ENCODE measurements at places on chromosomes 2 and 18.

GRCh38 chr2:137133225-137133624 lies 367.9 kb downstream of the THSD7B start:
- DNase-seq = no peak

- no peak for DNase-seq
Observed at GRCh38 chr2:10507106-10507505, 59.0 kb upstream of the ODC1 start.

GRCh38 chr18:22318745-22319407 lies 98.8 kb downstream of the CTAGE1 start:
- no peak for DNase-seq

DNA sequence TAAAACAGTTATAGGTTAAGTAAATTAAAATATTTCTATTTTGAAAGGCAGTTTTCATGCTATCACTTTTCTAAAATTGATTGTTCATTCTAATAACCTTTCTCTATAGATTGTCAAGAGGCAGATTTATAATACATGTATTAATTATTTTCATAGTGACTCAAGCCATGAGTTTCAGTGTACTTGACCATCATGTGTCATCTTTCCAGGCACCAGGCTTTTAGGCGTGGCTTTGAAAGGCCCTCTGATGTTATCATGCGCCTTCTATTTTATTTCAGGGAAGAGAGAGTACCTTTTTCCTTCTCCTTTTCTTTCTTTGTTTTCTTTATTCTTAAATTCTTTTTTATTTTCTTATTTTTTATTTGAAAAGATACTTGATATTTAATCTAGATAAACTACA lies 128.3 kb upstream of the ETAA1 start:
- no peak for DNase-seq

- DNase-seq = no peak
Observed at GRCh38 chr18:10973567-10974203, 175.7 kb downstream of the PIEZO2 start.

DNA sequence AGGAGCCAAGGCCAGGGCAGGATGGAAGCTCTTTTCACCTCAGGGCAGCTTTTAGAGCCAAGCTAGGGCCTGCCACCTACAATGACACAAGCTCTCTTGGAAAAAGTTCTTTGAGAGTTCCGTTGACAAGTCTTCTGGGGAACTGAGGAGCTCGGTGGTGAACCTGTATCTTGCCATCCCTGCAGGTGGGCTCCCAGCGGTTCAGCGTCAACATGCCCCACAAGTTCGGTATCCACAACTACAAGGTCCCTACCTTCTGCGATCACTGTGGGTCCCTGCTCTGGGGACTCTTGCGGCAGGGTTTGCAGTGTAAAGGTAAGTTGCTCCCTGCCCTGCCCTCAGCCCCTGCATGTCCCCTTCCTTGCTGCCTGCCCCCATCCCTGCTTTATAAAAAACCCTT lies 312.8 kb upstream of the EPAS1 start:
- DNase-seq = no peak

GRCh38 chr2:36404754-36405153 lies 49.2 kb downstream of the CRIM1 start:
- DNase-seq = no peak

GRCh38 chr2:67883316-67884087 lies 179.3 kb downstream of the C1D start:
- no peak for DNase-seq

DNA sequence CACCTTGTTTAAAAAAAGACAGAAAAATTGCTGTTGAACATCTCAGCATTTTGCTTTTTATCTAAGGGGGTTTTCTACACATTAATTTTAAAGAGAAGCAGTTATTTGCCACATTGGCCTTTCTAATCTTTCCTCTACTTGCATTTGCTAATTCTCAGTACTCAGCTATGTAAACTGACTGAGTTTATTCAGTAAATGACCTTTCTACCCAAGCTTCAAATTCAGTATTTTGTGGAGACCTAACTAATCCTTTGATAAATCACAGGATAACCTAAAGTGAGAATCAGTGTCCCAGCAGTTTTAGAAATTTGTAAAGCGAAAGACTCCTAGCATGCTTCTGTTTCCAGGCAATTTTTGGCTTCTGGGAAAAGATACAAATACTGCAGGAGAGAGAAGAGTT lies 288.4 kb downstream of the ASXL3 start:
- no peak for DNase-seq

DNA sequence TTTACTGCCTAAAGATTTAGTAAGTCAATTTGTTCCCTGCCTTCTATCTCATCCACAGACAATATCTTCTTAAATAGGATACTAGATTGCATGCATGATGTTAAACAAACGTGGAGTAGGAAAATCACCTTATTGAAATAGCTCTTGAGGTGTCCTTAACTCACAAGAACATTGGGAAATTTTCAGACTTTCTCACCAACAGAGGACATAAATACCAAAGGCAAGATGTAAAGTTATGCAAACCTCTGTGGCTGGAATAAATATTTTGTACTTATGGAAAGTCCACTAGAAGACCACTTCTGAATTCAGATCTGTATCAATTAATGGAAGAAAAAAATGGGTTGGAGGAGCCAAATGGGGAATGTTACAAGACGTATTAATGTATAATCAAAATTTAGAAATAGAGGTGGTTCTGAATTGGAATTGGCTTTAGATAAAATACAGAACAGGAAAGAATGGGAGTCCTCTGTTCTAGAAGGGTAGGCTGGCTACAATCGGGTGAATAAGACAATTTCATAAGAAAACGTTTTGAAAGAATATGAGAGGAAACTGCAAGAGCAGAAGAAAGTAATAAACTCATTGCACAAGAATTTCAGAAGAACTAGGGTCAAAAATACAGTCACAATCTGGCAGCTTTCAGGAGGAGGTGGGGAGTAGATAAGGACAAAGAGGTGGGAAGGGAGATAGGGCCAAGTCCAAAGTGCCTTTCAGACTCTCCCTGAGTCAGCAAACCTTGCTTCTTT lies 69.3 kb upstream of the FN1 start:
- DNase-seq = no peak

GRCh38 chr18:80132180-80132812 lies 23.2 kb downstream of the ADNP2 start:
- no peak for DNase-seq

- no peak for DNase-seq
Observed at GRCh38 chr2:224126003-224126402, 86.9 kb upstream of the SERPINE2 start.

DNA sequence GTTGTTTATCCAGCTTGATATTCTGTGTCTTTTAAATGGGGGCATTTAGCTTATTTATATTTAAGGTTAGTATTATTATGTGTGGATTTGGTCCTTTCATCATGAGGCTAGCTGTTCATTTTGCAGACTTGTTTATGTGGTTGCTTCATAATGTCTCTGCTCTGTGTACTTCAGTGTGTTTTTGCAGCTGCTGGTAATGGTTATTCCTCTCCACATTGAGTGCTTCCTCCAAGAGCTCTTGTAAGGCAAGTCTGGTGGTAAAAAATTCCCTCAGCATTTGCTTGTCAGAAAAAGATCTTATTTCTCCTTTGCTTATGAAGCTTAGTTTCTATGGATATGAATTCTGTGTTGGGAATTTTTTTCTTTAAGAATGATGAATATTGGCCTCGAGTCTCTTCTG lies 47.8 kb upstream of the NT5C1B start:
- DNase-seq = no peak

DNA sequence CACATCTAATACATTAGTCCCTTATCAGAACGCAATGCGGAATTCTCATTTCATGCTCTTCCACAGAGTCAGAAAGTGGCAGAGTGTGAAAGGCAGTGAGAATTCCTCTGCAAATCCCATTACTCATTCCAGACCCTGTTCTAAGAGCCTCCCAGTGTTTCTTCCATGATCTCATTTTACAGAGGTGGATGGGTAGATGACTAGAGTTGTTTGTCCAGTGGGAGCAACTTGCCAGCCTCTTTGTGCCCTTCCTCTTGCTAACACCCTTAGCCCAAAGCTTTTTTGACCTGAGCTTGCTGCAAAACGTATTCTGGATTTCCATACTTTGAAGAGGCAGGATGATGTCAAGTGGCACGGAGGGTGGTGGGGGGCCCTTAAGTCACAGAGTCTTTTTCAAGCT lies 467.7 kb upstream of the RGPD4 start:
- no peak for DNase-seq

GRCh38 chr2:171479154-171479814 lies 43.0 kb upstream of the CYBRD1 start:
- no peak for DNase-seq
